Activated CD4-positive, alpha-beta T cell treated with anti-CD3 and anti-CD28 coated beads for 36 hours (primary cell): ENCODE measurements at places on chromosomes 3 and 15. TPM values are rescaled to one million over a fixed set of nuclear protein-coding genes. Genes with fewer than 3 reads are reported as not detected.

GRCh38 chr3:69748503-69748902, 9.2 kb downstream of the MITF start:
- no peak for DNase-seq

DNA sequence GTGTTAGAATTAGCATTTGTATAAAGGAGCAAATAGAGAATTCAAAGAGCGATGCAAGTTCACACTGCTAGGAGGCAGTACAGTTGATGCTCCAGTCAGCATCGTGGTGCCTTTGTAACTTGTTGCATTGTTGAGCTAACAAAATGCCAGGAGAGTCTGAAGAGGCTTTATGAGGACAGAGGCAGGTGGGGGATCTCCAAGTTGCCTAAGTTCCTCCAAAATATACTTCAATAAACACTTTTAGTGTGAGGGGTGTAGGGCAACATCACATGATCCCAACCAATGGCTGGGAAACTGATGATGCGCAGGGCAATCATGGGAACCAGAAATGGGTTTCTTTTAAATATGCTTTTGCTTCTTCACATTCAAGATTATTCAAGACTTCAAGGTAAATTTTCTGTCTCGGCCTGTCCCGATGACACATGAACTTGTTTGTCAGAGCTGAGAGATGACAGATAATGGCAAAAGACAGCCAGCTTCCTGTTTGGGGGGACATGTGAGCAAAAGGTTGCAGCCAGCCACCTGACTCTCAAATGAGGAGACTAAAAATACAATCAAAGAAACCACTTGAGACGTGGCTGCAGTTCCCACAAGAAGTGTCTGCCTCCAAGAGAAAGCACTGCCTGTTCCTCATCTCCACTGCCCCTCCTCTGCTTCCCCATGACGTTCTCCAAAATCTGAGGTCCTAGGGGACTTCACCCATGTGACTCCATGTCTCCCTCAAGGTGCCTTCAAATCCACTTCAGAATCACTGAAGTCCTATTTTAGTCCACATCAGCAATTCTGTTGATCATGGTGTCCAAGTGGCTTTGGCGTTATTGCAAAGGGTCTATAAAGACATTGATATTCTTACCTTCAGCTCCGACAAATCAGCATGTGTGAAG, 39.3 kb downstream of the KLHL6 start:
- DNase-seq = peak; percentile 72

DNA sequence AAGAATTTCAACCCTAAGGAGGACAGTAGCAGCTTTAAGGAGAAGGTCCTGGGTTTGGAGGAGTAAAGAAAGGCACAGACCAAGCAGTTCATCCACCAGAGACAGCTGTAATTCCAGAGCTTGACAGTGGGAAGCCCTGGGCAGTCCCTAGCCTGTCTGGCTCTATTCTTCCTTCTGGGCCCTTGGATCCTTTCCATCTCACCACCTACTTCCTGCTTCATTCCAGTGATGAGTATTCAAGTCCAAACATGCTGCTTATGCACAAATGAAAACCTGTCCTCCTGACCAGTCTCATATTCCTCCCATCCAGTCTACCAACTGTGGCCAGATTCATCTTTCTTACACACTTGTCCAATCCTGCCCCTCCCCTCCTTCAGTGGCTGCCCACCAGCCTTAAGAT, 171.4 kb downstream of the CNTN3 start:
- DNase-seq = no peak

- DNase-seq = no peak
Observed at GRCh38 chr3:161177991-161178390, 43.1 kb upstream of the NMD3 start.

DNA sequence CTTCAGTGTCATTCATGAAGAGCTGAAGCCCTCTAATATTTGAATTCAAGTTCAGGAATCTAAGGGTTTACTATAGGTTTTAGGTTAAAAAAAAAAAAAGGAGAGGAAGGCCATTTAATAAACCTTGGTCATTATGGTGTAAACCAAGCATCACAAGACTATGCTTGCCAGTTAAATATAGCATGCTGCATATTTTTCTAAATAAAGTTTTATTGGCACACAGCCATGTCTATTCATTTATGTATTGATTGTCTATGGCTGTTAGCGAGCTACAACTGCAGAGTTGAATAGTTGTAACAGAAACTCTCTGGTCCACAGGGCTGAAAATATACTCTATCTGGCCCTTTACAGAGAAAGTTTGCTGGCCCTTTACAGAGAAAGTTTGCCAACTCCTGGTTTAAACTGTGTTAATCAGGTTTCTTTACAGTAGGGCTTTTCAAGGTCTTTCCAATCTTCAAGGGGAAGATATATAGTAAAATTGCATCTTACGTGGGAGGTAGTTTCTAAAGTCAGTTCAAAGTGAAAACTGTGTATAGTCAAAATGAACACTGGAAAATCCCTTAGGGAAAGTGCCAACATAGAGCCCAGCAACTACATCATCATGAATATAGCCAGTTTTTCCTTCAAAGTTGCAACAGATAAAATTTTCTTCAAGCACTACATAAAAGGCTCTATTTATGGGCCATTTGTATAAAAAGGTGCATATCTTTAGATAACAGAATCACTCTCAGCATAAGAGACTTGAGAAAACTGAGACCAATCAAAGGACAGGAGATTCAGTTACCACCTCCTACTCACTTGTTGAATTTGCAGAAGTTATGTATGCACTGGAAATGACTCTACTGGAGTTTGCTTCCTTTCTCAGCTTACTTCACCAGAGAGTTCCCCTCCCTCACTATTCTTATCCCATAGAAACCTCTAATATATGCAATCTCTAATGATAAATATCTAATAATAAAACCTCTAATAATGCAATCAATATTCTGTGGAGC, 49.7 kb upstream of the FRMD4B start:
- no peak for DNase-seq

B3GALNT1 gene
- total RNA-seq = 0.60 TPM

- DNase-seq = no peak
Observed at GRCh38 chr3:111592143-111592542, 3.0 kb downstream of the ZBED2 start.

CLRN1 gene
- not detected for total RNA-seq

GP5 gene
- total RNA-seq = 0.39 TPM

- DNase-seq = peak; percentile 92
Observed at GRCh38 chr3:50616003-50616769, 765 bp upstream of the MAPKAPK3 start.

DNA sequence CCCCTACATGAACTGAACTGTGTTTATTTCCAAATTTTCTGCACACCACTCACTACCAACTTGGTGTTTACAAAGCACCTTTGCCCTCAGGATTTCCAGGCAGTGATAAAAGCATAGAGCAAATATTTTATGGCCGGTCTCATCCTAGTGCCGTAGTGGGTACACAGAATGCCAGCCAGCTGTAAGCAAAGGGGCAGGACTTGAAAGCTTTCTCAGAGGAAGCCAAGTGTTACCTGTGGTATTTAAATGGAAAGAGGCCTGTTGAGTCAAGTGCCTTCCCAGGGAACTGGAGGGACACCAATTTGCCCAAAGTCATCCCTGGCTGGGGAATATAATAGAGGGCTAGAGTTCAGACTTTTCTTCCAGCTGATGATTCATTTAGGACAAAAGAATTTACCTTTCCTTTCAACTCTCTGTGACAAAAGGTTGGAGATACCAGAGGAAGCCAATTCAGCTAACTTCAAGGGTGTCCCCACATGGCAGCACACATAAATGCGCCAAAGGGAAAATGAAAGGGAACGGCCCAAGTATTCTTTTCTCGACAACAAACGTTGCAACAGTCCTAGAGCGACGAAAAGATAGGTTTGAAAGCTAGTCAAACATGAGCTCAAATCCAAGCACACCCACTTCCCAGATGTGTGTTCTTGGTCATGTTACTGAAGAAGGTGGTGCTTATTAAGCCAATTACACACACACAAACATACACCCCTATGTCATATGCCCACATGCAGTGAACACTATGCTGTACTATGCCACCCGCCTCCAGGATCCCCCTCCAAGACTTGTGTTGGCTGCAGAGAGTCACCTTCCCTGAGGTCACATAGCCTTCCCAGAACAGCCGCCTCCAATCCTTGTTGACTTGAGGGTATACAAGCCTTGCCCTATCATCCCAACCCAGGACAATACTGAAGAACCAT, 27.7 kb downstream of the MAGI1 start:
- no peak for DNase-seq

SLC25A36 gene
- 42.3 TPM for total RNA-seq

DNA sequence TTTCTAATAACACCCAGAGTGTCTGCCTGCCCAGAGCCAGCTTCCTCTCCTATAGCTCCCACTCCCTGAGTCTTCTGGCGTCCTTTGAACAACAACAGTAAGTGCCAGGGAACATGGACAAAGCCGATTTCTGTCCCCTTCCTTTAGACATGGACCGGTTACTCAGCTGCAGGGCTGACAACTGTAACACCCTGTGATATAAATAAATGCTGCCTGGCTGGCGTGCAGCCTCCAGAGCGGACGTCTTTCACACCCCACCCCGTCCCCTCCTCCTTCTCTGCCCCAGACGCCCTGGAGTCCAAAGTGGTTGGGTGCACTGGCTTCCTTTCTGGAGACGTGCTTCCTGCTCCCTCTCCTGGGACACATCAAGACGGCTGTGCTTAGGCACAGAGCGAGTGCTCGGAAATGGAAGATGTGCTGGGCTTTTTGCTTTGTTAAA, 281.9 kb upstream of the LRRFIP2 start:
- DNase-seq = no peak

DNA sequence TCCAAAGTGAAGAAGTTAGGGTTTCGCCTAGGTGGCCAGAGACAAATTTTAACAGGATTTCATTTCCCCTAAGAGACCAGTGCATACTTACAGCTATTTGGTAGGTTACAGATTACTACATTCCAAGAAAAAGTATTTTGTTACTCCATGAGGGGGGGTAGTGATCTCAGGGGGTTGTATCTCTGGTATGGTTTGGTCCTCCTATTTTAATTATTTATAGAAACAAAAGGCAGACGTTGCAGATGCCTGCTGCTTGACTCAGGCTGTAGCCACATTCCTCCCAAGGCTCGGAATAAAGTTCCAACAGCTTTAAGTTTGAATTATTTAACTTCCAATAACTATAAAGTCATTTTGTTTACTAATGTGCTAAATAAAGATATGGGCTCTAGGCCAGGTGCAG, 1.3 kb upstream of the TRIM59 start:
- no peak for DNase-seq

CYP1A1 gene
- 2.0 TPM for total RNA-seq
